Globus pallidus (tissue), 1 donor: ENCODE measurements at places on chromosomes 7 and 10.

GRCh38 chr10:59677253-59677831, 32.3 kb downstream of the SLC16A9 start:
- DNase-seq: no peak

- peak; percentile 5 for DNase-seq
These were observed 126.4 kb upstream of the ZNF746 start for GRCh38 chr7:149624006-149624405.

GRCh38 chr10:49243610-49244283, 55.2 kb upstream of the C10orf71 start:
- no peak for DNase-seq

GRCh38 chr10:15223174-15223573, 54.7 kb upstream of the NMT2 start:
- no peak for DNase-seq

DNA sequence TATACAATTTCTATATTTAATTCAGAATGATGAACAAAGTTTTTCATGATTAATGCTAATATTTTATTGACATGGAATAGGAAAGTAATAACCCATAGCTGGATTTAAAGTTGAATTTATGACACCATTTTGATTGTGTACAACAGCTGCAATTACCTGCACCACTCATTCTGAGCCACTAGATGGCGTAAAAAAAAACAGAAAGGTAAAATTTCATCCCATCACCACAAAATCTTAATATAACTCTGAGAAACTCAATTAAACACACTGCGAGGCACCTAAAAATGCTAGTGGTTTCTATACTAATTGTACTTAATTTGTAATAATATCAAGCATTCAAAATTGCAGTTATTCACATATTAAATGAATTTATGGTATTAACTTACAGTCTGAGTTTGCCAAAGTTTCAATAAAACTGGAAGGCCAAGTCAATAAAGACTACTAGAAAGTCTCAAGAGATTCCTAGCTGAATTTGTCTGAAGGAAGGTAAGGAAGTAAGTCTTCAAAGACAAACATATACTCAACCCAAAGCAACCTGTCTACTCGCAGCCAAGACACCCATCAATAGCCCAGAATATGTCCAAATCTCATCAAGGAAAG, 182.5 kb downstream of the SKAP2 start:
- DNase-seq: no peak

- DNase-seq: peak; percentile 87
These were observed 57.8 kb upstream of the PCGF5 start for GRCh38 chr10:91162495-91163268.

DNA sequence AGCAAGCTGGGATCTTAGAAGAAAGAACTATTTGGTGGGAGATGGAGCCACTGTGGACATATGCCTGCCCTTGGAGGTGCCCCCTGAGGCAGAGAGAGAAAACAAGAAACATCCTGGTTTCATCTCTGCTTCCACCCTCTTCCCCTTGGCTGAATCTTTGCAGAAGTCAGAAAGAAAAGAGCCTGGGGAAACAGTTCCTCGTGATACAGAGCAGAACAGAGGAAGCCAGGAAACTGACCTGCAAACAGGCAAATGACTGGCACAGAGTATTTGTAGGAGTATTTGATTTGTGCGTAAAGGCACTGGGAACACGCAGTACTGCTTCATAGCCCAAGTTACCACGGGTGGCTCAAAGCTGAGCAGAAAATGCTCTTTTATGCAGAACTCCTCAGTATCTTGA, 7.0 kb upstream of the KEL start:
- peak; percentile 3 for DNase-seq

DNA sequence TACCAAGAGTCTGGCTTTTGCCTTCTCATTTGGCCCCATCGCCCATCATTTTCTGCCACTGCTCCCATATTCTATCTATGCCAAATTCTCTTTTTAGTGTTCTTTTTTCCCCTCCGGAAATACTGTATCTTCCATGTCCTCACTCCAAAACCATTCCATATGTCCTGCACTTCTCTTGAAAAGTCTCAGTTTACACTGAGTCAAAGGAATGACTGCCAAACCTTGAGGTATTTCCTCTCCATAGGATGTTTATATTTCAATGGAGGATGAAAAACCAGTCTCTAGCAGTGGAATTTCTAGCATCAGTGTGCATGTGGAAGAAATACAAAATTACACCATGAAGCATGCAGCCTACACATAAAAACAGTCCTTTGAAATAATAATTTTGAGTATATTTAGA, 121.4 kb upstream of the PHYHIPL start:
- DNase-seq: no peak

- DNase-seq: no peak
These were observed 298.7 kb downstream of the THSD7A start for GRCh38 chr7:11533229-11533820.

DNA sequence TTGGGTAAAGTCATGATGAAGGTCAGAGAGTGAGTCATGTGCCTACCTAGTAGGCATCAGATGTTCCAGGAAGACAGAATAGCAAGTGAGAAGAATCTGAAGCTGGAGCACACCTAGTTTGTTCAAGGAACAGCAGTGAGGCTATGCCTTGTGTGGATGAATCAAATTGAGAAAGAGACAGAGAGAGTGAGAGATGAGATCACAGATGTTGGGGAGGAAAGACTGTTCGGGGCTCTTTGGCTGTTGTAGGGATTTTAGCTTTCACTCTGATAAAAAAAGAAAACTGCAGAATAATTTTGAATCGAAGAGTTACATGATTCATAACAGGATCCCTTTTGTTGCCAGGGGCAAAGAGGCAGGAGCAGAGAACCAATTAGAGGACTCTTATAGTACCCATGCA, 6.3 kb downstream of the LIPF start:
- DNase-seq: no peak

DNA sequence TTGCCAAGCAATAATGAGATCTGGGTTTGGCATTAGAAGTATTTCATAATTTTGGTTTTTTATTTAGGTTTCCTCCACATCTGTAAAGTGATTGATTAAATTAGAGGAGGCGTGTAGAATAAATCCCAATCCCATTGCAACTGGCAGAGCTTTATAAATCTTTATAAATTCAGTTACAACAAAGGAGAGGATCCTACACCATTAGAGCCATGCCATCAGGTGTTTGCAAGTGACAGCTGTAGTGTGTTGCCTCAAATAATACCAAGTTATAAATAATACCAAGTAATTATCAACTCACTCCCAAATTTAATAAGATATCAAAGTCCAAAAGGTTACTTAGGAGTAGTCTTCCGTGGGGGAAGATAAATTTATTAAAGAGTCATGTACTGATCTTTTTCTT, 62.2 kb downstream of the PODXL start:
- no peak for DNase-seq

DNA sequence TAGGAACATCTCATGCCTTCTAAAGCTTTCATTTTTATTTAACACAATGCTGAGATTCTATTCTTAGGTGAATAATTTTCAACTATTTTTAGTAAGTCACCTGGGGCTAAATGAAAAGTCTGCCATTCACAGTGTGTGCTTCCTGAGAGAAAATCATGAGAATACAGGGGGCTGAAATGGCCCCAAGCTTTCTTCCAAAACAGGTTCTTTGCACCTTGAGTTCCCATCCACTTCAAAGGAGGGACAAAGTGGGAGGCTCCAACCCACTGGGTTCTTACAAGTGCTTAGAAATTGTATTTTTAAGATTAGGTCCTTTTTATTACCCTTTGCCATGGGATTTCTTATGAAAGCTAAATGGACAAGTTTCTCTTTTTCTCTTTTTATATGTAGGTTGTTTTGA, 21.5 kb upstream of the FAM133B start:
- DNase-seq: no peak

DNA sequence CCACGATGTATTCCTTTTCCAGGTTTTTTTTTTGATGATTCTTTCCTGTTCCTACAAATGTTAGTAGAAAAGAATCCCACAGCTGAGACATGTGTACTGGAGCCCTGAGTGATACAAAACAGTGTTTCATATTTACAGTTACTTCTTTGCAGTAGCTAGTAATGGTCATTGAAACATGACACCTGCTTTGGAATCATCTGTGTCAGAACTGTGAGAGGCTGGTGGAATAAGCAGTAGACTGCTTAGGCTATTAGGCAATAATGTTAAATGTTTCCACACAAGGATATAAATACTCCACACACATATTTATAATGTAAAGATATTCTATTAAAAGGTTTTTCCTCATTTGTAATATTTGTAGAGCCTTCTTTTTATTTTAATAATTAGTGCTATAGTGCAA, 394.0 kb downstream of the THSD7A start:
- no peak for DNase-seq

- no peak for DNase-seq
These were observed 55.3 kb downstream of the SVIL start for GRCh38 chr10:29579455-29579970.

DNA sequence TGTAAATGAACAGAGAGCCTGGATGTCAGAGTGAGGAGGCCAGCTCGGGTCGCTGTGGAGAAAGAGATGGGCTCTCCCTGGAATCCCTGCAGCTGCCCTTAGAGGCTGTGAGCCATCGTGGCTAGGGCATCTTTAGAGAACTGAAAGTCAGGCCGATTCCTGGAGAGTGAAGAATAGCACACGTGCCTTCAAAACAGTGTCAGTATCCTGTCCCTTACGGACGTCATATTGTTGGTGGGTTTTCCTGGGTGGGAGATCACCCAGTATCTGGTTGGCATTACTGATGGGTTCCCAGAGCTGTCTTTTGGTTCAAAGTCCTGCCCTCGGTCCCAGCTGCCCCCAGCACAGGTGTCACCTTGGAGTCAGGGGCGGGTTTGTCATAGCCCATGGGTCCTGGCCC, 25.3 kb downstream of the IKZF1 start:
- no peak for DNase-seq

DNA sequence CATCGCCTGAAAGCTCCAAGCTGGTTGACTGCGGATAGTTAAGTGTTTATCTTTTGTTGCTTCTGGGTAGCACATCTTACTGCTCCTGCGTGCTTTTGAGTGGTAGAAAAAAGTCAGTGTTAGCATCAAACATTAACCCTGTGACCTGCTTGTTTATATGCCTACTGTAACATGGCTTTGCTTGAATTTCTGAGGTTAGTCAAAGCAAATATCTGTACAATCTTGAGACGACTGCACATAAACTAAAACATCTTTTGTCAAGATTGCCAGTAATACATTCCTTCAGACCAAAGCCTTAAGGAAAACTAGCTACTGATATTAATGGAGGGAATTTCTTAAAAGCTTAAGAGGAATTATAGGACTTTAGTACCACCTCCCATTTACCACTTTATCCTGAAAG, 163.7 kb downstream of the BAMBI start:
- no peak for DNase-seq

GRCh38 chr7:33815336-33815735, 90.0 kb upstream of the BMPER start:
- no peak for DNase-seq

GRCh38 chr7:2441430-2442058, 34.7 kb downstream of the GRIFIN start:
- DNase-seq: no peak

DNA sequence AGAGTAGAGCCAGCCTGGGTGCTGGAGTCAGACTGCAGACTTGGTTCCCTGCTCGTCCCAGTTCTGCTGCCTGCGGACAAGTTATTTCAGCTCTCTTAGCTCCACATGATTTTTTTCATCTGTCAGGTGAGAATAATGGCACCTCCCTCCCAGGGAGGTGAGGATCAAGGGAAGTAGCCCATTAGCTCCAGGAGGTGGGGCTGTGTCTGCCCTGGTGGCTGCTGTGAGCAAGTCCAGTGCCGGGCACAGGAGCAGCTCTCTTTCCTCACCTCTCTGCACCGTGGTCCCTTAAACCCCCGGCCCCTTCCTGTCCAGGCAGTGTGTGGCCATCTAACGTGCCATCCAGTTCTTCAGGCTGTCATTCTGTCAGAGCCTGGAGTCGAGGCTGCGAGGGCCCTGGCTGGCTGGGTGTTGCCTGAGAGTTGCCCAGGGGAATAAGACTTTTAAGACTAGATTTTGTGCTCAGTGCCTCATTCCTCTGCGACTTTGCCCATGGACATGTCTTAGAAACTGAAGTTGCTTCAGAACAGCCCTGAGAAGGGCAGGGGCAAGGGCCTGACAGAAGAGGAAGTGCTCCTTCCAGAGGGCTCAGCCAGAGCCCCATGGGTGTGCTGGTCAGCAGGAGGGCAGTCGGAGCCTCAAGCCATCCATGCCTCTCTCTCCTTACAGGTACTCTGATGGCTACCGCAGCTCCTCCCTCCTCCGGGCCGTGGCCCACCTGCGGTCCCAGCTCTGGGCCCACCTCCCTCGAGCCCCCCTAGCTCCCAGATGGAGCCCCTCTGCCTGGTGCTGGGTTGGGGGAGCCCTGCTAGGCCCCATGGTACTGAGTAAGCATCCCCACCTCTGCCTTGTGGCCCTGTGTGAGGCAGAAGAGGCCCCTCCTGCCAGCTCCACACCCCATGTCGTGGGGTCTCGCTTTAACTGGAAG, 5.0 kb downstream of the ABCB8 start:
- DNase-seq: no peak

DNA sequence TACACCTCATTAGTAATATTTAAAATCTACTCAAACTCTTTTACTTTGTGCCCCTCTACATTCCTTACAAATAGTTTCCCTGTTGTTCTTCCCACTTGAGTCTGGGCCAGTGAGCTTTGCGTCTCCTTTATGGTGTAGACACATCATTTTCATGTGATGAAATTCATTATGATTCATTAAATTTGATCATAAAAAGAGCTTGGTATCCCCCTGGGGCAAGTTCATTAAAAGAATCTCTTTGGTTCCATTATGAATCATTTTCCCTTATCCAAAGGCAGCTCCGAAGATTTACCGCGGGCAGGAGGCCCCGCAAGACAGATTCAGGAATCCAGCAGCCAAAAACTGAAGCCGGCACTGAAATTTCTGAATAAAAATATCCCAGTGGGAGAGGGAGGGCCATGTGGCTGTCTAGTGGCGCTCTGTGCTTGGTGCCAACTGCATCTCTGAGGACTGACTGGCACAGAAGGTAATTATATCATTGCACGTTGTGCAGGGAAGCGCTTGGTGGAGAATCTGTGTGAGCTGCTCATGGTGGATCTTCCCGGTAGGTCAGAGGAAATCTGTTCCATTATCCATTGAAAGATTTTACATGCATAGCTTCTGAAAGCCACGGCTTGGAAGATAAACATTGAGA, 151.4 kb upstream of the PITRM1 start:
- DNase-seq: no peak

- DNase-seq: no peak
These were observed 553.4 kb upstream of the POM121L12 start for GRCh38 chr7:52482076-52482475.

GRCh38 chr10:121154846-121155245, 303.7 kb downstream of the WDR11 start:
- DNase-seq: peak; percentile 98

- no peak for DNase-seq
These were observed 13.7 kb upstream of the FAM241B start for GRCh38 chr10:69616358-69616757.

DNA sequence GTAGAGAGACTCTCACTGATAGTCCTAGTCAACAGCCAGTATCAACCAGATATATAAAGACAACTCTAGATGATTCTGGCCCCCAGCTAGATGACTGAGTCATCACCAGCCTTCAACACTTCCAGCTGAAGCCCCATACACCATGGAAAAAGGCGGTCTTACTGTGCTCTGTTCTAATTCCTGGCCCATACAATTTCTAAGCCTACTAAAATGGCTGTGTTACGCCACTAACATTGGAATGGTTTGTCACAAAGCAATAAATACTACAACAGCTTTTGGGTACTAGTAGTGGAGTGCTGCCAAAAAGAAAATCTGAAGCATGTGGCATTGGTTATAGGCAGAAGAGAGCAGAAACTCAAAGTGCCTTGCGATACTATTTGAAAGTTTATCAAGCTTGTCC, 13.0 kb upstream of the TES start:
- no peak for DNase-seq
